Stimulated activated CD4-positive, alpha-beta T cell treated with anti-CD3 and anti-CD28 coated beads, Interleukin-15, amount 100 ng/mL, for 48 hours (primary cell): ENCODE measurements at places on chromosomes 5 and 9.

DNA sequence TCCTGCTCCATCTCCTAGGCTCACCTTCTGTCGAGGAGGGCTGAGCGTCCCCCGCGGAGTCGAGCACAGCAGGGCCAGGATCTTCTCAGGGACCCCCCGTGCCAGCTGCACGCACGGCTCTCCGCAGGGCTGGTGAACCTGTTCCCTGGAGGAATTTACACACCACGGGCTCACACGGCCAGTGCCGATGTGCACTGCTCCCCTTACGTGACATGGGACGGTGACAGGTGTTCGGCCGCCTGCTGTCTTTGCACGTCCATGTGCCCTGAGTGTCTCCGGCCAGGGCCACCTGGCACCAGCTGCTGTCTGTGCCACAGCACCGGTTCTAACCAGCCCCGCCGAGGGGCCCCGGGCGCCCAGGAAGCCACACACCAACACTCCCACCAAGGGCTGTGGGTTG, 8.7 kb upstream of the AGPAT2 start:
- DNase-seq: no peak

DNA sequence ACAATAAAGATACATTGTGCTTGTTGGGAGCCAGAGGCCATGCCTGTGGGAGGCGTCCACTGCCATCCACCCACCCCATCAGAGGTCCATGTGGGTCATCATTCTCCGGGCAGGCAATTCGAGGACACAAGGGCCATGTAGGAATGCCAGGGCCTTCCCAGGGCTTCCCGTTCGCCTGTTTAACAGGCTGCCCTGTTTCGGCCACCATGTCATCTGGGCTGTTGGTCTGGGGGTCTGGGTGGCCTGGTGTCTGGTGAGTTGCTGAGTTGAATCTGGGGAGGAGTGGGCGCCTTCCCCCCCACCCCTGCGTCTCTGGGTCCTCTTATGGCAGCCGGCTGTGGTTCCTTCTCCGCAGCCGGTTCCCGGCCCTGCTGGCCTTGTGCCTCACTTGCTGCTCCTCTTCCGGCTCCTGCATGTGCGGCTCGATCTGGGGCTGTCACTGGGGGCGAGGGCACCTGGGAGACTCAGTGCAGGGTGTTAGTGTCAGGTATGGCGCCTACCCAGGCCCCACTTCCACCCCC, 117.4 kb downstream of the WNK2 start:
- DNase-seq: no peak

DNA sequence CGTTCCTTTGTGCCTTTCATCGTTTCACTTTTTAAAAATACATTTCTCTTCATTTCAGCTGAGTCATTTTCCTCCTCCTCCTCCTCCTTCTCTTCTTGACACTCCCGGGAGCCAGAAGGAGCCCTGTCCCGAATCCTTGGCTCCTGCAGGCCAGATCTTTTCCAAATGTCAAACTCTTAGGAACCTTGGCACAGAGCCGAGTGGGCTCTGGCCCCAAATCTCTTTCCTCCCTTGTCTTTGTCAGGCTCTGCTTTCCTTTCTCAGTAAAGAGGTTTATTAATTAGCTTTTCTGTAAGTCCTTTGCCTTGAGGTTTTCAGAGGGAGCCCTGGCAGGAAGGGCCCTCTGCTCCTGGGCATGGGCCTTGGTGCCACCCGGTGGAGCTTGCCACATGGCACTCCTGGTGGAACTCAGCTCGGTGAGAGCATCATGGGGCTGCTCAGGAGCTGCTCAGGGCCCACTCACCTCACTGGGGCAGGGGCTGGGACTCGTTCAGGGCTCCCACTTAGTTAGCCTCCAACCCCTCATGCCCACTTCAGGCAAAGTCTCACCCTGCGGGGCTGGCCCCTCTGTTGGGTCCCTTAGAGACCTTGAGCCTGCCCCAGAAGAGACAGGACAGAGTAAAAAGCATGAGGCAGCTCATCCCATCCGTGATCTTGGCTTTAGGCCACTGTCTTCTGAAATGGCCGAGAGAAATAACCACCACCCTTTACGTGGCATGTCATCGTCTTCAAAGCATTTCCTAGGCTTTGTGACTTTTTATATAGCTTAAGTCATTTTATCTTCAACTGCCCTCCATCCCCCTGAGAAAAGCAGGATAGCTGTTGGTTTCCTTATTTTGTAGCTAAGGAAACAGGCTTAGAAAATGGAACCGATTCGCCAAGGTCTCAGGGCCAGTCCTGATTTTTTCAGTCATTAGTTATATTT, 17.1 kb downstream of the STC2 start:
- DNase-seq: no peak

DNA sequence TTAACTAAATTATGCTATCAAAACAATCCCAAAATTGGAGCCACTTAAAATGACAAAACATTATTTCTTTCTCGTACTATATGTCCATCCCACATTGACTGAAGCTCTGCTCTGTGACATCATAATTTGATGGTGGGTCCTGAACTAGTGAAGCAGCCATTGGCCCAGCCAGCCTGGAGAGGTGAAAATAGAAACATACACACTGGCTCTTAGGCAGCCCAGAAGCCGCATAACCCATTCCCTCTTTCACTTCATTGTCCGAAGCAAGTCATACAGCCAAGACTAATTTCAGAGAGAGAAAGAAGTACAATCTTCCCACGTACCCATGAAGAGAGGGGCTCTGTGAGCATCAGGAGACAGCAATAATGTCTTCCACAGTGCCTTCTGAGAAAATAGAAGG, 342.5 kb downstream of the NFIB start:
- no peak for DNase-seq

DNA sequence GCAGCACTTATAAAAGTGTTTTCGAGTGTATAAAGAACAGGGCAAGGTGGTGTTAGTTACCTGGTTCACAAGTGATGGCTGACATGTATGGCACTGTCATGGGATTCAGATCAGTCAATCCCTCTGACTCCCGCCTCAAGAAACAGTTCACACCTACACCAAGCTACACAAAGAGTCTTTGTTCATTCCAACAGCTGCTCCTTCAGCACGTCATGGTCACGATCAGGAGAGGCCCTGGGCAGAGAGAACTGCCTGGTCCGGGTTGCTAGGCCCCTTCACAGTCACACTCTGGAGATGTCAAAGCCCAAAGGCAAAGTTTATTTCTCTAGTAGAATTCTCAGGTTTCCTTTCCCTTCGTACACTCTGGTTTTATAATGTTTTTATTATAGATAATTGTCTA, 426.7 kb downstream of the ZSWIM6 start:
- no peak for DNase-seq

DNA sequence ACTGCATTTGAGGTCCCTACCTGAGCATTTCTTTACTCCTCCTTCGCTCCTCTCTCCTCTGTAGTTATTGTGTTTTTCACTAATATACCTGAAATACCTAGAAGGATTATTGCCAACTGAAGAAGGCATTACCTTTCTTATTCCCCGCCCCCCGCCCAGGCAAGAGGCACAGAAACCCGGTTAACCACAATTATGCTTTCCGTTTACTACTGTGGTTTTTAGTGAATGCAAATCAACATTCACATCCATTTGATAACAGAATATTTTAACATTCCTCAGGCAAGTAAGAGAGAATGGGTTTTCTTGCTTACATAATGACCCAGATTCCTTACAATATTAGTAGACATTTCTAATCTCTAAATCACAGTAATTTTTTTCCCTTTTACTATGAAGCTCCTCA, 136.9 kb downstream of the PCSK5 start:
- DNase-seq: no peak

DNA sequence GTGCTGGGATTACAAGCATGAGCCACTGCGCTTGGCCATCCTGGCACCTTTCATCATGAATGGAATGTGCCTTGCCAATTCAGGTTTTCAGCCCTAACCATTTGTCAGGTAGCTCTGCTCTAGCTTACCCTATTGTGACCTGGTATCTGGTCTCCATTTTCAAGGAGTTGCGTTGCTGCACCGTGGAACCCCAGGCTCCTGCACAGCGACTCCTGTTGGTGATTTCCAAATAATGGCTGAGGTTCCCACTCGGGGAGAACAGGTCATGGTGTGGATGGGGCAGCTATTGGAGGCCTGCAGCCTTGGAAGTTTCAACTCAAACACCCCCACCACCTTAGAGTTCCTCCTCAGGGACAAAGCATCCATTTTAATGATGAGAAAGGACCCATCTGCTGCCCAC, 18.7 kb upstream of the CTSV start:
- DNase-seq: no peak

DNA sequence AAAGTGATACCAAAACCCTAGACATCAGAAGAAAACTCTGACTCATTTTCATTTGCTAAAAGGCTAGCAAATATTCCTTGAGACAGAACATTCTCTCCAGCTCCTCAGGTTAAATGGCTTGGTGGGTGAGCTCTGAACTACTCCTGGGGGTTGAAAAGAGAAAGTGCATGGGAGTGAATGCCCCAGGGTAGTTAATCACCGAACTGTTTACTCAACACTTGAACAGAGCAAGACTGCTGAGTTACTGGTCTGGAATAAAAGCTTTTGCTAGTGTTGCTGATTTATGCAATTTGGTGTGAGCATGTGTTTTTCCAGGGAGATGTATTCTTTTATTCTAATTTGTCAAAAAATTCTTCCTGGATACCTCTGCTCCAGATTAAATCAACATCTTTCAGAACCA, 88.3 kb upstream of the PRDM9 start:
- DNase-seq: no peak

- no peak for DNase-seq
Observed at GRCh38 chr5:158888206-158888605, 211.5 kb downstream of the EBF1 start.

DNA sequence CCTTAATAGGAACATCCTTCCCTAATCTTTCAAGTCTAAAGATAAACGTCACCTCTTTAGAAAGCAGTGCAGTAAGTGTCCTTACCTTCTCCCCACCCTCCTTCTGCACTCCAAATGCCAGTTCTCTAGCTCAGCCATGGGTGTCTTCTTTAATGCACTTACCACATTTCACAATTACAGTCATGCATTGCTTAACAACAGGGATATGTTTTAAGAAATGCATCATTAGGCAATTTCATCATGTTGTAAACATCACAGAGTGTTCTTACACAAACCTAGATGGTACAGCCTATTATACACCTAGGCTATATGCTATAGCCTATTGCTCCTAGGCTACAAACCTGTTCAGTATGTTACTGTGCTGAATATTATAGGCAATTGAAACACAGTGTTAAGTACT, 91.2 kb downstream of the RFX3 start:
- no peak for DNase-seq

- no peak for DNase-seq
Observed at GRCh38 chr5:164824671-164825070, 1319.3 kb downstream of the MAT2B start.

- no peak for DNase-seq
Observed at GRCh38 chr5:139402561-139403158, 1.2 kb downstream of the SPATA24 start.

DNA sequence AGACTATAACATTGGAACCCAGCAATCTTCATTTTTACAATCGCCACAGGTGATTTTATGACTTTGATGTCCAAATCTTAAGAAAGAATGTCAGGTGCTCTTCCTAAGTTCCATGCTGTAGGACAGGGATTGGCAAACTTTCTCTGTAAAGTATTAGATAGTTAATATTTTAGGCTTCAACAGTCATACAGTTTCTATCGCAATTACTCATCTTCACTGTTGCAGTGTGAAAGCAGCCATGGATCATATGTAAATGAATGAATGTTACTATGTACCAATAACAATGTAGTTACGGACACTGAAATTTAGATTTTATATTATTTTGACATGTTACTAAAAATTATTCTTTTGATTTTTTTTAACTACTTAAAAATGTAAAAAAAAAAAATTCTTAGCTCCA, 169.7 kb downstream of the DTWD2 start:
- DNase-seq: no peak

DNA sequence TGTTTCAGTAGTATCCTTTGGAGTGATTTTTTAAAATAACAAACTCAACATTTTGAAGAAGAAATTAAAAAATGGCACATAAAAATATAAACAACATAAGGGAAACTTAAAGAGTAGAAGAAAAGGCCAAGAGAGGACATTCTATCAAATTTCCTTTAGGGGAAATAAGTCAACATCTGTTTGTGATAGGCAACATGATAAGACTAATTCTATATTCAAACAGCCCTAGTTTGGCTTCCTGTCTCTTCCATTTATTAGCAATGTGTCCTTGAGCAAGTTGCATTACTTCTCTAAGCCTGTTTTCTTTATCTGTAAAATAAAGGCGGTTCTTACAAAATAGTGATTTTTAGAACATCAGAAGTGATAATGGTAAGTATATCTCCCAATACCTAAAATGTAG, 24.7 kb downstream of the TYRP1 start:
- no peak for DNase-seq

DNA sequence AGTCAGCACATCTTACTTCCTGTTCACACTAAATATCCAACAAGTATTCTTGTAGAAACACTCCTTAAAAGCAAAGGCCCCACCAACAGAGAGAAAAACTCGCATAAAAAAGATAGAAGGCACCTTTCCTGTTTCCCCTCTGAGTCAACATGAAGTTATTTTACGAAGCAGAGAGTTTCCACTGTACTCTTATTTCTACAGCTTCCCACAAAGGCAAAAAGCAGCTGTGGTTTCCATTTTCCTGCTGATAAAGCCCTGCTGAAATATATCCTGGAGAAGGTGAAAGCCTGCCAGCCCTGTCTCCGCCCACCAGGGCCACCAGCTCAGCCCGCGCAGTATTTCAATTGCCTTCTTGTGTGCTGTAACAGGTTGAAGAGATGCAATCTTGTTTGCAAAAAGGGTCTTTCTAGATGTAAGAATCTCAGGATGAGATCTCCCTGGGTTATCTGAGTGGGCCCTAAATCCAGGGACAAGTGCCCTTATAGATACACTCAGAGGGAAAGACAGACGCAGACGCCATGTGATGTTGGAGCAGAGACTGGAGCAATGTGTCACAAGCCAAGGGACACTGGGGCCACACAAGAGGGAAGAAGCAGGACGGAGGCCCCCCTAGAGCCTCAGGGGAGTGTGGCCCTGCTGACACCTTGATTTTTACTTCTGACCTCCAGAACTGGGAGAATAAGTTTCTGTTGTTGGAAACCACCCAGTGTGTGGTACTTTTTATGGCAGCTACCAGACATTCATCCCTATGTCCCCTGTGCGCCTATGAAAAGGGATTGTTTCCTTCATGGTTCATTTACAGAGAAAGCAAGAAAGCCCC, 19.9 kb downstream of the SEMA4D start:
- peak; percentile 54 for DNase-seq

GRCh38 chr5:160303690-160304089, 8.7 kb downstream of the CCNJL start:
- no peak for DNase-seq

- no peak for DNase-seq
Observed at GRCh38 chr5:92850886-92851285, 730.1 kb downstream of the NR2F1-AS1 start.
